ENCODE measurements at places on chromosomes 12 and 14.

GRCh38 chr12:2177751-2178150 lies 125.0 kb downstream of the CACNA1C start:
- DNase-seq: no peak

DNA sequence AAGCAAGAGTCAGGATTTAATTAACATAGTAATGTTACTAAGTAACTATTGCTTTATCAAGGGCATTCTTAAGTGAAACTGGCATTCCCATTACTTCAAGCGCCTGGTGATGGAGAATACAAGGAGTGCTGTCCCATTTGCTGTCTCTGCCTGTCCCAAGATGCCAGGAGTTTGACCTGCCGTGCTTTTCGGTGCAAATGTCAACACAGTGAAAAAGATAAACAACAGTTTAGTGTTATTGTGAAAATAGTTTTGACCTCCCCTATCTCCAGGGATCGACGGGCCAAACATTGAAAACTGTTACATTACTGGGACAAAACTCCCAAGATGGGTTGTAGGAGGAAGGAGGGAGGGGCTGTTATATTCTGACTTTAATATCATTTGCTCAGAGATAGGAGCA lies 74.8 kb downstream of the TTC9 start:
- DNase-seq: no peak

DNA sequence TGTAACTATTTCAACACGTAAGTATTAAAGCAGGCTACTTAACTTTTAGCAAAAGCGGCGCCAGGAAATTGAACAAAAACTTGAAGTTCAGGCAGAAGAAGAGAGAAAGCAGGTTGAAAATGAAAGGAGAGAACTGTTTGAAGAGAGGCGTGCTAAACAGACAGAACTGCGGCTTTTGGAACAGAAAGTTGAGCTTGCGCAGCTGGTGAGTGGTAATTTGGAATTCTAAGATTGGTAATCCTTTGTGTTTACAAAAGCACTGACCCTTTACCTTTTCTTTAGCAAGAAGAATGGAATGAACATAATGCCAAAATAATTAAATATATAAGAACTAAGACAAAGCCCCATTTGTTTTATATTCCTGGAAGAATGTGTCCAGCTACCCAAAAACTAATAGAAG lies 4.0 kb downstream of the PNN start:
- no peak for DNase-seq

DNA sequence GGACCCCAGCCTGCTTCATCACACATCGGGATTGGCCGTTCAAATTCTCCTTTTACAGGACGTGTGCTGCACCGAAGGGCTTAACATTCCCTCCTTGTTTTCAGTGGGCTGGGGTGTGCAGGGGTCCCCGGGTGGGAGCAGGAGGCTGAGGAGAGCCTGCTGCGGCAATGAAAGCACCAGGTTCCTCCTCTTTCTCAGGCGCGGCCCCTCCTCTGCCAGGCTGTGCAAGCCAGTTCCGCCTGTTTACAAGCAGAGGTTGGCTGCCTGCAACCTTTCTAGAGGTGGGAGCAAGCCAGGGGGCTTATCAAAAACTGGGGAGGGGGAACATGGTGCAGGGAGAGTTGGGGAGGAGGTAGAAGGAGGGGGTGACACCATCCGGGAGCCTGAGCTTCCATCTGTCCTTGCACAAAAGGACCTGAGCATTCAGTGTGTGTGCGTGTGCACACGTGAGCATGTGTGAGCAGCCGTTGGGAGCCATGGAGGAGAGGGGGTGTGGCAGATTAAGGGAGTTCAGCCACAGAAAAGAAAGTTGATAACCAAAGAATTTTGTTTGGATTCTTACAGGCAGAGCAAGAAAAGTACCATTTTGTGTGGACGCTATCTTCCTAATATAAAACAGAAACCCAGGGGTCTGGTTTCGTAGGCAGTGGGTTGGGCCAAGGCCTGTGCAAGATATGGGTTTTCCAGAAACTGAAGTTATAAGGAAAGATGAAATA lies 108.8 kb upstream of the RFLNA start:
- DNase-seq: no peak

- DNase-seq: no peak
These were observed 110.5 kb downstream of the DERA start for GRCh38 chr12:16021676-16022075.

- no peak for DNase-seq
These were observed 375.9 kb downstream of the DAD1 start for GRCh38 chr14:22213120-22213519.

GRCh38 chr14:81113176-81113575 lies 107.6 kb downstream of the GTF2A1 start:
- no peak for DNase-seq

- DNase-seq: no peak
These were observed 282.7 kb downstream of the AKAP6 start for GRCh38 chr14:32611752-32612151.

GRCh38 chr12:12909228-12909994 lies 18.0 kb downstream of the GPRC5A start:
- no peak for DNase-seq

DNA sequence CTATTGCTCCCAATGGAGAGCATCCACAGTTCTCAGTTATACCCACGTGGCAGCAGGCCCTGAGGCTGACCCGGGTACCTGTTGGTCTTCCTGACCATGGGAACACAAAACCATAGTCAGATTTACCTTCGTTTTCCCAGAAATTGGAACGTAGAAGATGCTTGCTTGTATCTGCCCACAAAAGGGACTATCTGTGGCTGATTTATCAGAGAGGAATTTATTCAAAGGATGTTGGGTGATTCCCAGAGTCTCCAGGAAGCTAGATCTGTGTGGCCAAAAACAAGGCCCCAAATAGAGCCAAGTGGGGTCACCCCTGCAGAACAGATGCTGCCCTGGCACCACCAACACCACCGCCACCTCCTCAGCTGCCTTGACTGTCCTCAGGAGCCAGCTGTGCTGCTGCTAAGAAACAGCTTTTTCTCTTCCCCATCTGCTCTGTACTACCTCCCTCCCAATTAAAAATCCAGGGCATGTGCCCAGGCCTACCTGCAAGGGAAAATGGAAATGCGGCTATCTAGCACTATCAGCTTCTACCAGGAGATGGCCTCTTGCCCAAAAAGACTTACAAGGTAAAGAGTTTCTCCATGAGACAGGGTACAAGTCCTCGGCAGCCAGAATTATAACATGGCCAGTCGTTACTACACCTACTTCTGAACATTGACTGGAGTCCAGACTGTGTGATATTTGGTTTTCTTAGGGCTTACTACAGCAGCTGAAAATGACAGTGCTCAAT lies 128.6 kb upstream of the PLEKHG7 start:
- DNase-seq: no peak

- no peak for DNase-seq
These were observed 157.0 kb upstream of the E2F7 start for GRCh38 chr12:77222336-77222735.

GRCh38 chr14:36675581-36675980 lies 13.9 kb downstream of the PAX9 start:
- DNase-seq: no peak

DNA sequence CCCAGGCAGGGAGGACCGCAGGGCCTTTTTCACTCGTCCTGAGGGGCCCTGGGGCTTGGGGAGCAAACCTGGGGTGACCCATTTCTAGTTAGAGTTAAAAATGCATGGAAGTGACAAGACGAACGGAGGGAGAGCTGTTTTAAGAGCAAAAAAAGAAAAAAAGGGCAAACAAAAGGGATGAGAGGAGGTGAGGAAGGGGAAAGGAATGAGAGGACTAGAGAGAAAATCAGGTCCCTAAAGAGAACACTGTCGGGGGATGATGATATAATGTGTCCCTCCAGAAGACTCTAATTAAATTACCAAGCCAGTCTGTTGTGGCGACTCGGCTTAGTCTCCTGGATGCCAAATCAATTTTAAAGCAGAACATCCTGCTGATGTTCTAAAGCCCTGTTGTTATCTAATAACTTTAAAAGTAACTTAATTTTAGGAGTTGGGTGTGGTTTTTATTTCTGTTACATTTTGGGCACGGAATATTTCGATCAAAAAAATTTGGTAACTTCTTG lies 1.1 kb downstream of the ANO6 start:
- no peak for DNase-seq

DNA sequence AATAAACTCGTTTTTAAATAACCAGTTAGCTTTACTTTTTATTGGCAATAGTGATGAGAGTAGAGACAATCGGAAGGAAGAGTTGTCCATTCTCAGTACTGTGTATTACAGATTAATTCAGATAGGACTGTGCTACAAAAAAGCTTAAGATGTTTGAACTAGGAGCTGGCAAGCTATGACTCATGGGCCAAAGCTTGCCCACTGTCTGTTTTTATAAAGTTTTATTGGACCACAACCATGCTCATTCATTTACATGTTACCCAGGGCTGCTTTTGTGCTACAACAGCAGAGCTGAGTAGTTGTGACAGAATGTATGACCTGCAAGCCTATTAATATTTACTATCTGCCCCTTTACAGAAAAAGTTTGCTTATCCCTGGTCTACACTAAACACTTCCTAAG lies 19.4 kb downstream of the GNS start:
- no peak for DNase-seq

GRCh38 chr12:64299628-64300027 lies 77.5 kb upstream of the KICS2 start:
- no peak for DNase-seq

DNA sequence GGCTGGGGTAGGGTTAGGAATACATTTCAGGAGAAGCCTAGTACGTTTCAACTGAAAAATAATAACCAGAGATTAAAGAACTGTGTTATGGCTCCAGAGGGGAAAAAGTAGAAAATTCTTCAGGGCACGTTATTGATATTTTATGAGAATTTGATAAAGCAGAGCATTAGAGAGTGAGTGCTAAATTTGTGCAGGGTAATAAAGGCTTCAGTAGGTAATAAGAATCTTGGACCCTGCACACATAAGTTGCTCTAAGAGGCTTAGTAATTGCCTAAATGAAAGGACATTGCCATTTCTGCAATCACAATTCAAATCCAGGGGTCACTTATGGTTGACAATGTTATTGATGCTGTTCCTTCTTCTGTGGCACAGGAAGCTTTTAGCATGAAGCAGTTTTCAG lies 439.4 kb upstream of the DCN start:
- no peak for DNase-seq

GRCh38 chr12:117522559-117522958 lies 161.1 kb upstream of the NOS1 start:
- no peak for DNase-seq

GRCh38 chr14:36021030-36021422 lies 155.5 kb downstream of the PTCSC3 start:
- no peak for DNase-seq

DNA sequence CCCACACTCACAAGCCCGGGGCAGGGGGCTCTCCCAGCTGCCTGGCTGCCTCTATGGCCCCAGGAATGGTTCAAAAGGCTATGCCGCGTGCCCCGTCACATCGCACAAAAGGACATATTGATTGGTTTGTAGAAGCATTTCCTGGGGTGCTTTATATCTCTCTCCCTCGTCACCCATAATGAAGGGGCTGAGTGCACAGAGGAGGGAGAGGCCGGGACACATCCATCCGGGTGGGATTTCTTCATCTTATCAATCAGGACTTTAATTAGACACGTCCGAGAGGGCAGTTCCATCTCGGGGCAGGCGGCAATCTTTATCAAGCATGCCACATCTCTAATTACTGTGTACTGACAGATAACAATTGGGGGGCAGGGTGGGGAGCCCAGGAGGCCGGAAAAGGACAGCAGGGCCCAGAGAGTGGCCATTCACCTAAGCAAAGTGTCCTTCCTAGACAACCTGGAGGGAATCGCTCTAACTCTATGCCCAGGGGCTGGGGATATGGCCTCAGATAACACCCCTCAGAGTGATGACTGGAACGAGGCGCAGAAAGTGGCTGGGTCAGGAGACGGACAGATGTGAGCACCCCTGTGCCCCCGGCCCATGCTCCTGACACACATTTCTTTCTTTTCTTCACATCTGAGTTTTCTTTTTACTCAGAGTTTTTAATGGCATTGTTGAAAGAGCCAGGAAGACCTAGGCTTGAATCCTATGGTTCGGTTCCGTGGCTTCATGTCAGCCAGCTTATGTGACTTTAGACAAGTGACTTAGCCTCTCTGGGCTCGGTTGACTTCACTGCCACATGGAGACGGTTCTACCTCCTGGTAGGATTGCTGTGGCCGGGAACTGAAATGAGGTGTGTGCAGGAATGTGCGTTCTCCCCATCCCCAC lies 36.0 kb upstream of the ESRRB start:
- no peak for DNase-seq

GRCh38 chr12:109770104-109770860 lies 56.7 kb downstream of the FAM222A start:
- DNase-seq: no peak

GRCh38 chr12:32843528-32844095 lies 53.0 kb downstream of the PKP2 start:
- no peak for DNase-seq

DNA sequence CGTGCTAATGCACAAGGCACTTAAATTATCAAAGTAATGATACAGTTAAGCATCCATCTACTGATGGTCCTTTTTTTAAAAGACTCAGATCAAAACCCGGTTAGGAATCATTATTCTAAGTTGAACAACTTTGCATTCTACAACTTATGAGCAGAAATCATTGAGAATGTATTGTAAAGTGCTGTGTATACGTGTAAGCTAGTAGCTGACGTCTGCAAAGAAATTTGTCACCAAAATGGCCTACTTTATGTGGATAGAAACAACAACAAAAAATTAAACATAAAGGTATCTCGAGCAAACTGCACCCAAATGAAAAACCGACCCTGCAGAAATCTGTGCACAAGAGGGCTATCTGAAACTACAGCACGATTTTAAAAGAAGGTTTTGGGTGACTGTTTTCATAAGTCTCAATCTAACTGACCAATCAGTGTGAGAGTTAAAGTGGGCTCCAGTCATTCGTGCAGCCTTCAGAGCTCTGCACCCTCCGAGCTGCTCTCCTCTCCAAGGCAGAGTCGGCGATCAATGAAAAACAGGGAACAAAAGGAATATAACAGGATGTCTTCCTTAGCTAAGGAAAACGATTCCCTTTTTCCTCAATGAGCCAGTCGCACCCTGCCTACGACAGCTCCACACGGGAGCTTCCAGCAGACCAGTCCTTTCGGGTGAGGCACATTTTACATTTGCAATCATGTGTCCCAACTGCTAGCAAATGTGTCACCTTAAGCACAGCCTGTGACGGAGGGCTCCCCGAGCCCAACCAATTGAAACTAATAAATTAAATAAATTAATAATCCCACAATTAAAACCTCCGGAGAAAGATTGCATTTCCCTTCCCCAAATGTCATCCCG lies 200.7 kb upstream of the FOXN3 start:
- no peak for DNase-seq

GRCh38 chr14:102096569-102097188 lies 9.8 kb upstream of the HSP90AA1 start:
- DNase-seq: peak; percentile 28

DNA sequence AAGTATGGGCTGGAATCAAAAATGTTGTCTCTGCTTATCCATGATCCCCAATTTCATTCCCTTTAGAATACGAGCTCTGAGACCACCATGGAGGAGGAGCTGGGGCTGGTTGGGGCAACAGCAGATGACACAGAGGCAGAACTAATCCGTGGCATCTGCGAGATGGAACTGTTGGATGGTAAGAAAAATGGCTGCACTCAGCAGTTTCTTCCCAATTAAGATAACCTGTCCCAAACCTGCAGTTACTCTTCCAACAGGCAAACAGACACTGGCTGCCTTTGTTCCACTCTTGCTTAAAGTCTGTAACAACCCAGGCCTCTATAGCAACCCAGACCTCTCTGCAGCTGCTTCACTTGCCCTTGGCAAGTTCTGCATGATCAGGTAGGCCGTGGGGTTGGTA lies 6.6 kb upstream of the GAPDH start:
- no peak for DNase-seq

GRCh38 chr12:59724011-59724695 lies 128.3 kb downstream of the SLC16A7 start:
- no peak for DNase-seq

GRCh38 chr12:80847575-80847974 lies 90.2 kb downstream of the LIN7A start:
- DNase-seq: no peak

GRCh38 chr14:96622926-96623325 lies 120.7 kb downstream of the PAPOLA start:
- DNase-seq: no peak

All from stimulated activated CD8-positive, alpha-beta memory T cell treated with anti-CD3 and anti-CD28 coated beads, Interleukin-7, amount 100 ng/mL, for 1 hour (primary cell).